RKO (cell line): ENCODE measurements at places on chromosomes 6 and 20.

- DNase-seq: no peak
Measured at GRCh38 chr20:31962761-31963160, 5.2 kb upstream of the XKR7 start.

DNA sequence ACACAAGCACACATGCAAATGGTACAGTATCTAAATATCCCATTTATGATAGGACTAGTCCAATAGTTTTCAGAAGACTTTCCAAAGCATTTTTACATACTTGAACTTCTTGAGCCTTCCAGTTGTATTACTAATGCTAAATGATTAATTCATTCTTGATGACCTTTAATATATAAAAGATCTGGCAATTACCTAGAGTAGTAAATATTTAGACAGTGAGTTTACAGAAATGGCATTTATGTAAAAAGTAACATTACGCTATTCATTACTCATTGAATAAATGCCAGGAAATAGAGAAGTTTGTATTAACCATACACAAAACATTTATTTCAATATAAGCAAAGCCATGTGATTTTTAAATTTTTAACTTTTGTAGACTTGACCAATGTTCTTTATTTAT is 158.8 kb downstream of the DST start:
- no peak for DNase-seq

GRCh38 chr20:4883051-4883450 is 118.3 kb downstream of the SLC23A2 start:
- no peak for DNase-seq

GRCh38 chr20:24417485-24417884 is 51.9 kb upstream of the SYNDIG1 start:
- no peak for DNase-seq

DNA sequence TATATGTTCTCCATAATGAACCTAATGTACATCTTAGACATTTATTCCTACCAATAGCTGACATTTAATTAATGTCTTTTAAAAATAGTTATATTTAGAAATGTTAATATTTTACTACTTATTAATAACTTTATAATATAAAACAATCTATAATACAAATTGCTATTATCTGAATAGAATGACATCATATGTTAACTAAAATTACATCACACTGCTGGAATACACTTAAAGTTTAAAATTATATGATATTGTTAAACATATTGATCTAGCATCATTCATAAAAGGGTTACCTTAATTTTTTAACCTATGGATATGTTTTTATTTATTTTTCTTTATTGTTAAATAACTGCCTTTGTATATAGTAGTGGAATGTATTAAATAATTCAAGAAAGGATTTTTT is 660.2 kb upstream of the ADGRB3 start:
- no peak for DNase-seq

DNA sequence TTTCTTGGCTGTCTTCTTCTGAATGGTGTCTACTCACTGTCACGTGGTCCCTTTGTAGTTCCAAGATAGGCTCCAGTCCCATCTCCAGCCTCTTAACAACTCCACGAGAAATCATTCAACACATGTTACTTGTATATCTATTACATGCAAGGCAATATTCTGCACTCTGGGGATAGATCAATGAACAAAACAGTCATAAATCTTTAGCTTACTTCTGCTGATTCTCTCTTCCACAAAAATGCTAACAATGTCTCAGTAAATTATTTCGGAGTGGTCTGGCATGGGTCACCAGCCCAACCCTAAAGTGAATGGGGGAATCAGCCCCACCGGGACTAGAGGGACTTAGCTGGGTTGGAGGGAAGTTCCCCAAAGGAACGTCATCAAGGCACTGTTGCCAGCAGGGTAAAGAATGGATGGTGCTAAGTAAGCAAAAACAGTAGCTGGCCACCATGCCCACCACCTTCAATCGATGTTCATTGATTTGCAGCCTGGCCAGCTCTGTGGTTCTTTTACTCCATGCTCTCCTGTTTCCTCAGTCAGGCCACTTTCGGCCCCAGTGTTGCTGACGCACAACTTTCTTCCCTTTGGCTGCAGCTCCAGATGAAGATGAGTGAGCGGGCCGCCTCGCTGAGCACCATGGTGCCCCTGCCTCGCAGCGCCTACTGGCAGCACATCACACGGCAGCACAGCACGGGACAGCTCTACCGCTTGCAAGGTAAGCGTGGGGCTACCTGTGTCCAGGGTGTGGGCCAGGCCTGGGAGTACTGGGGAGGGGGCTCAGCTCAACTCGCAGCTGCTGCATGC is 167.7 kb downstream of the DOK5 start:
- DNase-seq: no peak

GRCh38 chr6:142693441-142693840 is 251.5 kb downstream of the HIVEP2 start:
- DNase-seq: no peak

DNA sequence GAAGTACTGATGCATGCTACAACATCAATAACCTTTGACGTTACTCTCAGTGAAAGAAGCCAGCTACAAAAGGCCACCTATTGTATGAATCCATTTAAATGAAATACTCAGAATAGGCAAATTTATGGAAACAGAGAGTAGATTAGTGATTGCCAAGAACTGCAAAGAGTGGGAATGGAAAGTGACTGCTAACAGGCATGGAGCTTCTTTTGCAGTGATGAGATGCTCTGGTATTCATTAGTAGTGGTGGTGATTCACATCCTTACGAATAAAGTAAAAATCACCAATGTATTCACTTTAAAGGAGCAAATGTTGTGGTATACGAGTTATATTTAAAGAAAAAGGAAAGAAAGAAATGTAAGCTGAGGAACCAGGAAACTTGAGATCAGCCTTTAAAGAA is 126.8 kb upstream of the SAMD5 start:
- no peak for DNase-seq

DNA sequence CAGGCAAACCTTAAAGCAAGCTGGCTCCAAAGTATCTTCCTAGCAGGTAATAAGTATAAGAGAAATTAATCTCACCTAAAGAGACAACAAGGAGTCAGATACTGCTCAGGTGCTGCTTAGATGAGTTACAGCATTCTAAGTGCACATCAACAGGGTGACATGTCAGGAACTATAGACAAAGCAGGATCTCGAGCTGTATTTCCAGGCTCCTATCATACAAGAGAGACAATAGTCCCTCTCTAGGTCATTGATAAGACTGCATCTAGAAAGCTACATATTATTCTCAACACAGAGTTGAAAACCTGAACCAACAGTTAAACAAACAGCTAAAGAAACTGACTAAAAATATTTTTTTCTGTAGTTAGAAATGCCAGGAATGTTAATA is 3.9 kb downstream of the PTPRK start:
- peak; percentile 62 for DNase-seq

DNA sequence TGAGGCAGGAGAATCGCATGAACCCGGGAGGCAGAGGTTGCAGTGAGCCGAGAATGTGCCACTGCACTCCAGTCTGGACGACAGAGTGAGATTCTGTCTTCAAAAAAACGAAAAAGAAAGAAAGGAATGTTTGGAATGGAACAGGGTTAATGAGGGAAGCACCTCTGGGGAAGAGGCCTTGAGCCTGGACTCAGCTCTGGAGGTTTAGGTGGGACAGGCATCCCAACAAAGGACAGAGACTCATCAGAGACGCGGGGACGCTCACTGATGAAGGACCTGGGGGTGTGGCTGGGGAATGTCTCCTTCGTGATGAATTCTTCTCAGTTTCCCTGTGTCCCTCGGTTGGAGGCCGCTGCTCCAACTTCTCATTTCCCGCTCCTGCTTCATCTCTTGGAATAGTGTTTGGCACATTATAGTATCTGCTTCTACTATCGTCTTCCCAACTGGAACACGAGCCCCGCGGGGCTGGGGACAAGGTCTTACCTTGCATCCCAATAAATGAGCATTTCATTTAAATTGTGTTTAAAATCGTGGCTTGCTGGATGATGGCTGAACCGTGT is 27.6 kb downstream of the KIF25 start:
- no peak for DNase-seq

GRCh38 chr20:34222208-34222607 is 19.0 kb upstream of the ASIP start:
- no peak for DNase-seq

DNA sequence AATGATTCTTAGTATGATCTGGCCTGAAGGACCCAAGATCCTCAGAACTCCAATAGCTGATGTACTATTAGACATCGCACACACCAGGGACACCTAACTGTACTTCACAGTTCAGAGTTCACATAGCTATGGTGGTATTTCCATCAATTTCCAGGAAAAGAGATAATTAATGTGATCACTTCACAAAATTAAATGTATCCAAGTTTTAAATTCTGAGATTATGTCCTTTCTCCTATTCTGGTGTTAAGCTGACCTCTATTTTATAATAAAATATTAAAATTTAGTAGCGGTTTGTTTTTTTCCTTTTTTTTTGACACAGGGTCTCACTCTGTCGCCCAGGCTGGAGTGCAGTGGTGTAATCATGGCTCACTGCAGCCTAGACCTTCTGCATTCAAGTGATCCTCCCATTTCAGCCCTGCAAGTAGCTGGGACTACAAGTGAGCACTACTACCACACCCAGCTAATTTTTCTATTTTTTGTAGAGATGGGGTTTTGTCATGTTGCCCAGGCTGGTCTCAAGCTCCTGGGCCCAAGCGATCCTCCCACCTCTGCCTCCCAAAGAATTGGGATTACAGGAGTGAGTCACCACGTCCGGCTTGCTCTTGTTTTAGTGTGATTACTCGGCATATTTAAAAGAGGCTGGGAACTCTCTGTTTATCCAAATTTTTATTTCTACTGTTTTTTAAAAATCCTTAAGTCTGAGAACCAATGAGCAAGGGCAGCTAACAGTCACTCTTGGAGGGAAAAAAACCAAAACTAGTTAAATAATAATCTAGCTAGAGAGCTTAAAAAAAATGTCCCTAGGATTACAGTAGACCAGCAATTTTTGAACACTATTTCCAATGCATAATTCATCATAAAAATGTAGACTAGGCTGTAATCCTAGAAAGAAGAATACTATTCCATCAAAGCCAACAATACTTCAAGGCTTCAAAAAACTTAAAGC is 16.0 kb downstream of the KIF13A start:
- DNase-seq: peak; percentile 60

DNA sequence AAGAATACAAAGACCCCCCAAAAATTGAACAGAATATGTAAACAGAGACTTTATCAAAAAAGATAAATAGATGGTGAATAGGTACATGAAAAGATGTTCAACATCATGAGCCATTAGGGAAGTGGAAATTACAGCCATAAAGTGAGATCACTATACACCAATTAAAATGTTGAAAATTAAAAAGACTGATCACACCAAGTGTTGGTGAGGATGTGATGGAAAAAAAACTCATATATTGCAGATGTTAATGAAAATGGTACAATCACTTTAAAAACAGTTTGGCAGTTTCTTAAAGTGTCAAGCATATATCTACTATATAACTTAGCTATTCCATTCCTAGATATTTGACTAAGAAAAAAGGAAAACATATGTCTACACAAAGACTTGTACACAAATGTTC is 280.5 kb downstream of the DHX35 start:
- no peak for DNase-seq

- no peak for DNase-seq
Measured at GRCh38 chr6:16635810-16636602, 125.3 kb downstream of the ATXN1 start.

GRCh38 chr20:59912609-59913008 is 20.8 kb downstream of the SYCP2 start:
- DNase-seq: no peak

DNA sequence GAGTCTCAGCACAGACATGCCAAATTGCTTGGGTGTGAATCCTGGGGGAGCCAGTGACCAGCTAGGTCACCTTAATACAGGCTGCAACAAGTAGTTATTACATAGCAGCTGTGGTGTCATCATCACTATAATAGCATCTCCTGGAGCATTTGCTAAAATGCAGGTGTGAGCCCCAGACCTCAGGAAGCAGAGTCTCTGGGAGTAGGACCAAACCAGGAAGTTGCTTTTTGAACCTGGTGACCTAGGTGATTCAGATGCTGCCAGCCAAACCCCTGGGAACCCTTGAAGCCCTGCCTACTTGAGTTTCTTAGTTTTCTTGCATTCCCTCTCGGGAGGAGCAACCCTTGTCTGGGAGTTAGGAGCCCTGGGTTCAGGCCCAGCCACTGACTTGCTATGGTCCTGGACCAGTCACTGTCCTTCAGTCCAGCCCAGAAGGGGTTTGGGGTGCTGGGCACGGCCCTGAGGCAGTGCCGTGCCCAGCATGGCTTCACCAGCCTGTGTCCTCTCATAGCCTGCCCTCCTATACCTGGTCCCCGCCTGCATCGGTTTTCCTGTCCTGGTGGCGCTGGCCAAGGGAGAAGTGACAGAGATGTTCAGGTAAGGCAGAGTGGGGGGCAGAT is 39.3 kb upstream of the ID1 start:
- DNase-seq: no peak

- no peak for DNase-seq
Measured at GRCh38 chr20:25355011-25355595, 35.5 kb downstream of the ABHD12 start.

DNA sequence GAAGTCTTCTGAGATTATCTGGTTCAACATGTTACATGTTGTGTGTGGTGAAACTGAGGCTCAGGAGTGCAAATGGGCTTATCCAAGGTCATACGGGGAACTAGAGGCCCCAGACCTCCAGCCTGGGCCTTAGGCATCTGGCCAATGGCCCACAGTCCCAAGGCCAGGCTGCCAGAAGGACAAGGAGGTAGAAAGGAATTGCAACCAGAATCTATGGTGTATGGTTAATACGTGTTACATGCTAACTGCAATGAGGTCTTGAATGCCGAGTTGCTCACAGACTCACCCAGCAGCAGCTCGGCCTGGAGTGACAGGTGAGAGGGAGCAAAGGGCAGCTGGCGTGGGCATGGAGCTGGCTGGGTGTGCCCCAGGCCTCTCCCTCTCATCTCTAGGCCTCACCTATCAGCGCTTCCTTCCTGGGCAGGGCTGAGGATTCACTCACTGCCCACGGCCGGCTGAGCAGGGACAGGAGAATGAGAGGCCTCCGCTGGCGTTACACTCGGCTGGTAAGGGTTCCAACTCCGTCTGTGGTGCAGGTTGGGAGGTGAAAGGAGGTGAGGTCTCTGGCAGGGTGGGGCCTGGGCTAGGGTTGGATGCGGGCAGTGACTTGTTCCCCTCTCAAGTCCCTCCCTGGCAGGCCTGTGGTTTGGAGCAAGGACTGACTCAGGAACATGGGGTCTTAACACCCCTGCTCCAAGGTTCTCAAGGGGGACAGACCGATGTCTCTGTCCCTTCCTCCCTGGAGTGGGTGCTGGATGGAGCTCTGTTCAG is at the start of gene TLDC2:
Gene TLDC2, plus strand, starts transcription at position 437 of the 771 bp plus-strand sequence. Its CDS starts 37 bp downstream, at position 474.
- DNase-seq: no peak

GRCh38 chr20:56411759-56412472 is at the start of gene CASS4:
Gene CASS4 (plus strand): TSS chr20:56412260. CDS start chr20:56412459, 199 bp downstream.
- no peak for DNase-seq

GRCh38 chr6:9087470-9087869 is 652.1 kb upstream of the SLC35B3 start:
- DNase-seq: no peak

DNA sequence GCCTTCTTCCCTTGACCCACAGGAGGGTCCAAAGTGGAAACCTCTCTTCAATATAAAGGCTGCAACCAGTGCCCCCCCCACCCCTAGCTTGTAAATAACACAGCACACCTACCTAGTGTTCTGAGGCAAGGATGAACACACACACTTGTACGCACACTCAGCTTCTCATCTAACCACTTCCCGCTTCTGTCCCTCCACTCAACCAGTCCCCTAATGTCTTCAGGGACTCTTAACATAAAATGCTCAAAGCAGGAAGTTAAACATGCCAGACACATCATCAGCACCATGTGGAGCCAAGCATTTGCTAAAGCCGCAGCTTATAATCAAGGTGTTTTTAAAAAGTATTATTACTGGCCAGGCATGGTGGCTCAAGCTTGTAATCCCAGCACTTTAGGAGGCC is 35.3 kb downstream of the FOXQ1 start:
- DNase-seq: no peak
